ENCODE measurements at places on chromosomes 3 and 15.

DNA sequence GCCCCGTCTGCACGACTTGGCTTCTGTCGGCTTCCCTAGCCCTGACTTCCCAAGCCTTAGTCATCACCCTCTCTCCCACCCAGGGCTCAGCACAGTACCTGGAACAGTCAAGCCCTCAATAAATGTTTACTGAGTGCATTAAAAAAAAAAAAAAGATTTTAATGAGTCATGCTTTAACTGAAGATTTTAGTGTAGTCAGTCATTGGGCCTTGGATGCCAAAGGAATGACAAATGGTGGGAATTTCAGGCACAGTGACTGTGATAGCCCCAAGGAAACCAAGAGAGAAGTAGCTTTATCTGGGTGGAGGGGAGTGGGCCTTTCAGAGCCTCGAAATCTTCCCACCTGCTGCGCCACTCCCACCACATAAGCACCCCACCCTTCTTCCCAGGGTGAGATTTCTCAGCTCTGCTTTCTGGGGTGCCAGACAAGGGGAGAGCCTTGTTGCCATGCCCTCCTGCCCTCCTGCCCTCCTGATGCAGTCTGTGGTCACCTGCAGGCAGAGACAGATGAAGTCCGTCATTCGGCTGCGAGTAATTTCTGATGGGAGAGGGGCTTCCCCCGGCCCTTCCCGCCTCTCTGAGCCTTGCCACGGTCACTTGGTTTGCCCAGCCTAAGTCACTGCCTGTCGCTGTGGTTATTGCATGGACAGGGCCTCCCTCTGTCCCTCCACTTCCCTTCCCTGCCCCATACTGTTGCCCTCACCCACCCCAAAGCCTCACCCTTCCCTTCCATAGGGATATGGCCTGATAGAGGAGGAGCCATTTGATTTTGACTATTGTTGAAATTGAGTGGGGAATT is 41.8 kb downstream of the SMAD3 start:
- DNase-seq: no peak

DNA sequence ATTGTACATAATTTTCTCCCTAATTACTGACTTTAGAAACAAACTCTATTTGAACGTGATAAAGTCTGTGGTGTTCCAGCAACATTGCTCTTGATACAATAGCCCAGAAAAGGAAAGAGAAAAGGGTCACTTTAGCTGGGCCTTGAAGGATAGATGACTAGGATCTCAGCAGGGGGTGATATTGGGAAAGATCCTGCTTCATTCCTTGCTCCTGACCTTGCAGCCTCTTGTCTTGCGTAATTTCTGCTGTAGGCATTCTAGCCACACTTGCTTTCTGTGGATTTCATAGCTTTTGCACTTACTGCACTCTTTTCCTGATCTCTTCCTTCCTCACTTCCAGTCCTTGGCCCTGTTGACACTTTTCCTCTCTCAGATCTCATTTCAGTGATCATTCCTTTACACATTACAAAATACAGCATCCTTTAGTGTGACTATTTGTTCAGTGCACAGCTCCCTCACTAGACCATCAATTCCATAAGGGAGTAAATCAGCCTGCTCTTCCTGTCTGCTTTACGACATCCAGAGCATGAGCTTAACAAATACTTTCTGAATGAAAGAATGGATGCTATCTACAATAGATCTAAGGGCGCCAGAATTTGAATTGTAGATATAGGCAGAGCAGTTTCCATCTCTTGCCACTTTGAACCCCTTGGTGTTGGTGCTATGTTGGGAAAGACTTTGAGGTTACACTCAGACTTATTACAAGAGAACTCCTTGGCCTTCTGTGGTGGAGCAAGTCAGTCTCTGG is 559.6 kb upstream of the MDFIC2 start:
- DNase-seq: no peak

DNA sequence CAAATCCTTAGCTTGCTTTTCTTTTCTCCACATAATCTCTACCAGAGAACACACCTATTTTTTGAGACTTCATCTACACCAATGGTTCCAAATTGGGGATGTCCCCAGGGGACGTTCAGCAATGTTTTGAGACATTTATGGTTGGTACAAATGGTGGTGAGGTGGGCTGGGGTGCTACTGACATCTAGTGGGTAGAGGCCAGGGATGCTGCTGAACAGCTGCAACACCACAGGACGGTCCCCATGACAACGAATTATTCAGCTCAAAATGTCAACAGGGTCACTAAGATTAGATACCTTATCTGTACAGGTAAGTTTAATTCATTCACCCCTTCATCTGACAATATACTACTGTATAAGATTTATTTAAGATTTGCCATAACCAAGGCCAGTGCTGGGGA is 14.4 kb downstream of the GK5 start:
- DNase-seq: no peak

GRCh38 chr3:16516695-16517481 is 3.4 kb upstream of the RFTN1 start:
- no peak for DNase-seq

GRCh38 chr3:128351546-128351945 is 115.1 kb downstream of the DNAJB8 start:
- DNase-seq: no peak

DNA sequence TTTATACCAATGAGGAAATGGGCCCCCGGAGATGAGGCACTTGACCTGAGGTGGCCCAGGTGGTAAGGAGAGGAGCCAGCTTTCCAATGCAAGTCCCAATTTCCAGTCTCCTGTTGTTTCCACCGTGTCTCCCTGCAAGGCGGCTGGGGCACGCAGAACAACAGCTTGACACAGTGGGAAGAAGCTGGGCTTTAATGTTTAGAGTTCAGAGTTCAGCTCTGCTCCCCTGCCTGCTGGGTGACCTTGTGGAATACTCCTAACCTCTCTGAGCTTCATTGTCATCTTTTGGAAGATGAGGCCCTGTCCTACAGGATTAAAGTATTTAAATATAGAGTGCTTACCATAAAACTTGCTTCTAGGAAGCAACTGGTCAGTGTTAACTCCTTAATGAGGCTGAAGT is 80.3 kb downstream of the SMAD3 start:
- DNase-seq: no peak

DNA sequence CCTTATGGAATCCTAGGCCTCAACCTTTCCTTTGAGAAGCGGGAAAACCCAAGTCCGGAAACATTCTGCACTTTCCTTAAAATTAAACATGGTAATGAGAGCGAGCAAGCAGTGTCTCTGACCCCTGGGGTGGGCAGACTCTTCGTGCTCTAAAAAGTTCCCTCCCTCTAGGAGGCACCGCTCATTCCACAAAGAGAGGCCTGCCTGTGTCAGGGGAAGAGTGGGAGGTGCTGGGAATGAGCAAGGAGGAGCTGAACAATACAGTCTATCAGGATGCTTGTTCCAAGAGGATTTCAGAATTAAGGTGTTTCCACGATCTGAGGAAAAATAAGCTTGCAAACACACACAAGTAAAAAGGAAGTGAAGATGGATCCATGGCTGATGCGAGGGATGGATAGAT is 6.0 kb upstream of the RLBP1 start:
- no peak for DNase-seq

GRCh38 chr15:65766422-65767263 is 25.4 kb downstream of the DENND4A start:
- DNase-seq: no peak

DNA sequence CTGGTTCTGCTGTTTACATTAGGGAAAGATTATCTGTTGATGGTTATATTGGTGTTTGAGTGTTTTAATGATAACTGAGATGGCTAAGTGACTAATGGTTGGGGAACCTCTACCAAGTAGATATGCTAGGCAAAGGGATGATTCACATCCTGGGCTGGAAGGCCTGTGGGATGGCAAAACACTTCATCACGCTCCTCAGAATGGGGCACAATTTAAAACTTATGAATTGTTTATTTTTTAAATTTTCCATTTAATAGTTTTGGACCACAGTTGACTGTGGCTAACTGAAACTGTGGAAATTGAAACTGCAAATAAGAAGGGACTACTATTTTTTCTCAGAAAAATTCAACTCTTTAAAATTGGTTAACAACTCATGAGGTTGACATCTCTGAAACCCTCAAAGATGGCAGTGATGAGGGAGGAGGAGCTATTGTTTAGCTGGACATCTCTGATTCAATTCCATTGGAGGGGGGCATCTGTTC is 100.5 kb upstream of the ZBED2 start:
- no peak for DNase-seq

DNA sequence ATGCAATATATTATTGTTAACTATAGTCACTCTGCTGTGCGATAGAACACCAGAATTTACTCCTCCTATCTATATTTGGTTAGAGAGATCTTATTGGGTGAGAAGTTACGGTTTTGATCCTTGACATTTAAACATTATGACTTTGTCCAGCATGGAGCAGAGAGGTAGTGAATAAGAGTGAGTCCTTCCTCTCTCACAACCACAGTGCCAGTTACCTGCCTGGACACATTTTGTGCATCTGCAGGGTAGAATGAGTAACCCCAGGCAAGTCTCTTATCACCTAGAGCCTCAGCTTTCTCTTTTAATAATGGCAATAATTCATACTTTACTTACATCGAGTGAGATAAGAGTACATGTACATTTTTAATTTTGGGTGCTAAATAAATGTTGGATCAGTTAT is 24.1 kb downstream of the KAT2B start:
- no peak for DNase-seq

DNA sequence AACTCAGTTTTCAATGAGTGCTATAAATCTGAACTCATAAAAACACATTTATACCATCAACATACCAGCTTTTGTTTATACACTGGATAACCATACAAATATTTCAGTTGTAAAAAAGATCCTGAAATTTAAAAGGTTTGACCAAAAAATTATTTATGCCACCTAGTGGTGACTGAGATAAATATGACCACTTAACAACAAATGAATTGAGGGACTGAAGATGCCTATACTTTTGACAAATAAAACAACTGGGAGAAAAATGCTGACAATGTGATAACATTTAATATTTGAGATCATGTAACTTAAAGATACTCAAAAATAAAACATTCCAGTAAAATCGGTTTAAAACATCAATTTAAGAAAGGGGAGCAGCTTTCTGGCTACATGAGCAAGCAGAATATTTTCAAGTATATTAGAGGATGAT is 30.4 kb downstream of the ATG3 start:
- DNase-seq: no peak

DNA sequence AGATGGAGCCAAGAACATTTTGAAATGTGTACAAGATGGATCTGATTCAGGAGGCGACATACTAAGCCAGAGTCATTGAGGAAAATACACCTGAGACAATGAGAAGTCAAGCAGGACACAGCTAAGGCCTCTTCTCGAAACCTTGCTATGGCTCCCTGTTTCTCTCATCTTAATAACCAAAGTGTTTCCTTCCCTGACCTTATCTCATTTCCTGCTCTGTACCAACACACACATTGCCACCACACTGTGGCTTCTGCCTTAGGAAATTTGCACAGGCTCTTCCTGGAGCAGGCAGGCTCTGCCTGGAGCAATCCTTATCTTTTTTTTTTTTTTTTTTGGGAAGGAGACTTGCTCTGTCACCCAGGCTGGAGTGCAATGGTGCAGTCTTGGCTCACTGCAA is 36.6 kb downstream of the OXSM start:
- no peak for DNase-seq

- no peak for DNase-seq
Observed at GRCh38 chr3:61297821-61298220, 46.6 kb upstream of the FHIT start.

- no peak for DNase-seq
Observed at GRCh38 chr3:115072265-115073021, 74.6 kb downstream of the ZBTB20 start.

GRCh38 chr15:66151809-66152208 is 101.7 kb downstream of the MEGF11 start:
- no peak for DNase-seq

DNA sequence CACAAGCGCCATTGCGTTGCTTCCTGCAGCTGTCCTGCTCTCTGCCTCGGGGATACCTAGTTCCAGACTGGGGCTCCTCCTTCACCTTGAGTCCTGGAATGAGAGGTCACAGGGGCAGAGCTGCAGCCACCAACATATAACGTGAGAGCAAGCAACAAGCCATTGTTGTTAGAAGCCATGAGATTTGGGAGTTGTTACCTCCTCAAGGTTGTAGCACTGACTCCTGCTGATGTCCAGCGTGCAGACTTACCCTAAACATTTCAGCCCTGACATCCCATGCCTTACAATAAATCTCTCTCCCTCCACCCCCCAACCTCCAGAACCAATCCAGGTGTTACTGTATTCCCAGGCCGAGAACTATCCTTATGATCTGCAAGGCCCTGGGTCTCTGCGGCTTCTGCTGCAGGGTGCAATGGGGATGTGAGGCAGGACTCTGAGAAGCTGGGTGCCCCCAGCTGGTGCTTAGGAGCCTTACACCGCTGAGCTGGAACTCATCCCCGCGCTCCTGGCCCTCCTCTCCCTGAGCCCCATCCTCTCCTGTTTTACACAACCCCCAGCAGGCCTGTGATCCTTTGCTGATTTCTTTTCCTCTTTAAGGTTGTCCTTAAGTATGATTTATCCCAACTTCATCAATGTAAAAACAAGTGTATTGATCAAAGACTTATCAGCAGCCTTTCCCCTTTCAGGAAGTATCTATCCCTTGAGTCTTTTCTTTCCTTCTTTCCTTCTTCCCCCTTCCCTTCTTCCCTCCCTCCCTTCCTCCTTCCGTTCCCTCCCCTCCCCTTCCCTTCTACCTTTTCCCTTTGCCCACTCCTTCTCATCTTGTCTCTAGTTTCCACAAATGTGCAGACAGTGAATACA is 84.2 kb upstream of the ABHD2 start:
- no peak for DNase-seq

- no peak for DNase-seq
Observed at GRCh38 chr3:29853841-29854397, 573.0 kb downstream of the RBMS3 start.

GRCh38 chr15:68812597-68813431 is 7.9 kb downstream of the ANP32A start:
- DNase-seq: no peak

- DNase-seq: no peak
Observed at GRCh38 chr3:139561959-139562676, 22.6 kb upstream of the RBP1 start.

GRCh38 chr15:56295433-56295832 is 51.8 kb upstream of the RFX7 start:
- DNase-seq: no peak

DNA sequence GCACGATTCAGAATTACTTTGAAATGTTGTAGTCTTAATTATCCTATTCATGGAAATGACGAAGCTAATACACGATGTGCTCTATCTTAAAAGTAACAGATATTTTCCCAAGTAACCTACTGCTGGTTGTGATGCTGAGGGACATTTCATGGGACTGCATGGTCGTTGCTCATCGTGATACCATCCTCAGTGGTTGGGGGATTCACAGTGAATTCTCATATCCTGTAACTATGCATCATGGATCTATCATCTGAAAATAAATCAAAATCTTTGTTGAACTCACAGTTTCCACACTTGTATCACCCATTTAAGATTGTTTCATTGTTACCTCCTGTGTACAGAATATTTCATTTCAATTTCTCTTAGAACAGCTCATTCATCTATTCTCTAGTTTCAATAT is 84.7 kb downstream of the OPA1 start:
- no peak for DNase-seq

- DNase-seq: no peak
Observed at GRCh38 chr15:74569731-74570070, 28.7 kb downstream of the ARID3B start.

GRCh38 chr3:193620650-193621049 is 27.6 kb downstream of the OPA1 start:
- no peak for DNase-seq

- no peak for DNase-seq
Observed at GRCh38 chr3:94362393-94362792, 299.5 kb downstream of the NSUN3 start.

GRCh38 chr3:42051384-42052131 is 39.6 kb upstream of the TRAK1 start:
- no peak for DNase-seq

GRCh38 chr15:91125162-91125561 is 25.1 kb downstream of the SV2B start:
- no peak for DNase-seq
